Muscle of arm (tissue), 14 donors: ENCODE measurements at places on chromosomes 6 and 20.

DNA sequence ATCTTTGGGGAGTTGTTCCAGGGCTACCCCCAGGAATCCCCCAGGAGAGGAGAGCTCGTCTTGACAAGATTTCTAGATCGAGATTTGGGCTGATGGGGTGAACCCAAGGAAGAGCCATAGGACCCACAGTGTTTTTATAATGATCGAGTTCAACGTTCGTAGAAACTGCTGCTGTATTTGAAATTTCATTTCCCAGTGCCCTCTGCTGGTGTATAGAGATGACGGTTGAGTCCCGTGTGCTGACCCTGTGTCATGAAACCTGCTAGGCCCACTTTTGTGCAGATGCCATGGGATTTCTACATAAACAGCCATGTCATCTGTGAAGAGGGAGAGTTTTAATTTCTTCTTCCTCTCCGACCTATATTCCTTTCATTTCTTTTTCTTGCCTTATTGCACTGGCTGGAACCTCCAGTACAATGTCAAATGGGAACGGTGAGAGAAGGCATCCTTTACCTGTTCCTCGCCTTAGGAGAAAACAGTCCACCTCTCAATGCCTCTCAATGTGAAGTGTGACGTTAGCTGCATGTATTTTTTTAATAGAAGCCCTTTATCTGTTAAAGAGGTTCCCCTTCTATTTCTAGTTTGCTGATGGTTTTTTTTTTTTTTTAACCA lies 28.6 kb upstream of the NTSR1 start:
- no peak for DNase-seq

GRCh38 chr6:130143709-130144108 lies 79.0 kb downstream of the SAMD3 start:
- DNase-seq, result no peak

DNA sequence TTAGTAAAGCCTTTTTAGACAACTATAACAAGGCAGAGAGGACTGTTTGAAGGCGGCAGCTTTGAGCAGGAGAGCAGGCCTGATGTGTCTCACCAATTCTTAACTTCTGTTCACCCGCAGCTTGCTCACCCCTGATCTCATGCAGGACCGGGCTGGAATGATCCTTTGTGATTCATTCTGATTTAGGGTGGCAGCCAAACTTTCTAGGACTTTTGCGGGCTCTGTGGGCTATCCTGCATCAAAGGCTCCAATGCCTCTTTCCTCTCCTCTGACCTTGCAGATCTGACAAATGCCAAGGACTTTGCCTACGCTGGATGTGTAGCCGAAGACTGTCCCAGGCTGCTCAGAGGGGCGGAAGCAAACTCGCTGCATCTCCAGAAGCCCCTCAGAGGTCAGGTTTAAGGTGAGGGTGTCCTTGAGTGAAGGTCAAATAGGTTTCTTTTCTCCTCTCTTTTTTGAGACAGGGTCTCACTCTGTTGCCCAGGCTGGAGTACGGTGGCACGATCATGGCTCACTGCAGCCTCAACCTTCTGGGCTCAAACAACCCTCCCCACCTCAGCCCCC lies 72.3 kb downstream of the VEGFA start:
- DNase-seq, result no peak

DNA sequence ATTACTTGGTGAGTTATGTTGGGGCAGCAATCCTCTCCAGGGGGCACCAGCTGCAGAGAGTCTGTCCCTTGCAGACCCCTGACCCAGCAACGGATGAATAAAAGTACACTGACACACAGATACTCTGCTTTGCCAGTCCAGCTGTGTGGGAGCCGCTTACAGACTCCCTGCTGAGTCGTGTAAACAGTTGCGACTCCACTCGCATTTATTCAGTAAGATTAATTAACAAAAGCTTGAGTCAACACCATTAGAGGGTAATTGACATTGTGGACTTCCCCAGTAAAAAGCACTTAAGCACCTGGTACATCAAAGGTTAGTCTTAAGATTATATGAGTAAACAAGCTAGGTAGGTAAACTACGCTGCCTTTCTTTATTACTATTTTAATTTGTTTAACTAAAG lies 92.0 kb upstream of the TMEM181 start:
- no peak for DNase-seq

- no peak for DNase-seq
Measured at GRCh38 chr6:16591396-16592222, 169.7 kb downstream of the ATXN1 start.

DNA sequence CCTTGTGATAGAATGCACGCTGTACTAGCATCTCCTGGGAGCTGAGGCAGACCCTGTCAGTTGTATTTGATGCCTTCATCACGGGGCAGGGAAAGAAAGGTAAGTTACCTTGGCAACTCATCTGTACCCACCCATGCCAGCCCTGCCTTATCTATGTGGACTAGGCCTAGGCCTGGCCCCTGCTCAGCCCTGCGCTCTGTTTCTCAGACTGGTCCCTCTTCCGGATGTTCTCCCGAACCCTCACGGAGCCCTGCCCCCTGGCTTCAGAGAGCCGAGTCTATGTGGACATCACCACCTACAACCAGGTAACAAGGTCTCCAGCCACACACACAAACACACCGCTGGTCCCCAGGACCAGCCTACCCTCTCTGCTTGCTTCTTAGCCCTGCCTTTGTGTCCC lies 4.2 kb downstream of the PIGT start:
- DNase-seq, result no peak

DNA sequence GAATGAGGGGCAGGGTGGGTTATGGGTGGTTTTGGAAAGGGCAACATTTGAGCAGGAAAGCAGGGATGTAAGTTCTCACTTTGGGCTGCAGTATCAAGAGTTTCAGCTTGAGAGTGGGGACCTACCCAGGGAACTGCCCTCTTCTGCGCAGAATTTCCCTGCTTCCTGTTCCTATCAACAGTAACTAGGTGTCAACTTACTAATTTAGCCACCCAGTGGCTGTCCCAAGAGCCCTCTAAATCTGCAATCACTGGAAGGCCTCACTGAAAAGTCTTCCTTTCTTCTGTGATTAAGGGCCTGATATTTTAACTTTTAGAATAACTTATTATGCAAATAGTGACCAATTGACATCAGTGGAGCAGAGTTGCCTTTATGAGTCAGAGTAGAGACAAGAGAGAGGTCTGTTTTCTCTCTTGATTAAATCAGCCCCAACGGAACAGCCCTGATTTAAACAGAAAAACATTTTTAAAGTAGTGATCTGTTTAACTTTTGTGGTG lies 118.2 kb upstream of the RIPOR2 start:
- no peak for DNase-seq

- DNase-seq, result no peak
Measured at GRCh38 chr6:114375541-114376192, 32.8 kb upstream of the HS3ST5 start.

DNA sequence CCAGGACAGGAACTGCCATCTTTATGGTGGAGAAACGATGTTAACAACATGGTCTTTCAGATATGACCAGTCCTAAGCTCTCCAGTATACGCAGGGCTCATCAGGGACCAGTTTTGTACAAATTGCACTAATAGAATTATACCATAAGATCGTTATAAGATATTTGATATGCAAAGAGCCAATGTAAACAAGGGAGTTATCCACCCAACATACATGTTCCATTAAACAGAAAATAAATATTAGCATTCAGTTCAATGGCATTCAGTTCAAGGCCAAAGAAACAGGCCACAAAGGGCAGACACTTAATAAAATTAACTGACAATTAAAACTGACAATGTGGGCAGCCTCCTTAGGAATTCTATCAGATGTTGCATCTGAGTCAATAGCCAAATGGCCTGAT lies 2.6 kb downstream of the GFOD1 start:
- DNase-seq, result no peak

- DNase-seq, result no peak
Measured at GRCh38 chr6:121810158-121811032, 374.9 kb downstream of the GJA1 start.

GRCh38 chr20:50146214-50146613 lies 7.3 kb downstream of the PEDS1 start:
- DNase-seq, result no peak

DNA sequence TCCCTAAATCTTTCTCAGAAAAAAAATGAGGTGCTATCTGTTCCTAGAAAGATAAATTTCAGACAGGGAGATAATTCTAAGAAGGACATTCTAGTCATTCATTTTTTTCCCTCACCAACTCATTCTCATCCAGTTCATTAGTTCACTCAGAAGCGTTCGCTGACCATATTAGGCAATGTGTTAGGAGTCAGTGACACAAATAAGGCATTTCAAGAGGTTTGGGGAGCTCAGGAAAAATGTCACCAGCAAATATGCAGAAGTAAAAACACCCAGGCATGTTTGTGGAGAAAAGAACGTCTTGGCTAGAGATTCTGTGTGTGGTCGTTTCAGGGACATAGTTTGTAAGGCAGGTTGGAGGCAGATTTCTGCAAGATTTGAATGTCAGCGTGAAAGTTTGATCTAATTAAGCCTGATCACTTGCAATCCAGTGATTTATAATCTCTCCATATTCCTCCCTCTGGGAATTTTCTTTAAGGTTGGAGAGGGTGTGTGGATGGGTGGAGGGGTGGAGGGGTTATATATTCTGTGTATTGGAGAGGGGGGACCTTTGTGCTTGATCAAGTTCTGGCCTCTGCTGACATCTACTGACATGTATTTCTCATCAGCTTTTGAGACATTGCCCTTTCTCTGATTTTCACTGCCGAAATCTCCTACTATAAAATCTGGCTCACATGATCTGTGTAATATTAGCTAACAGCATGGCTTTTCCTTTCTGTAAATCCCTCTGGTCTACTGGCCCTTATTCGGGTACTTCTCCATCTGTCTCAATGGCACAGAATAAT lies 3.6 kb downstream of the MYCT1 start:
- no peak for DNase-seq
